Left renal pelvis (tissue), 4 donors: ENCODE measurements at places on chromosomes 3 and 15. TPM values are rescaled to one million over a fixed set of nuclear protein-coding genes. Genes with fewer than 3 reads are reported as not detected.

GRCh38 chr15:41585127-41586047 lies 26.4 kb downstream of the TYRO3 start:
- no peak for DNase-seq

DNA sequence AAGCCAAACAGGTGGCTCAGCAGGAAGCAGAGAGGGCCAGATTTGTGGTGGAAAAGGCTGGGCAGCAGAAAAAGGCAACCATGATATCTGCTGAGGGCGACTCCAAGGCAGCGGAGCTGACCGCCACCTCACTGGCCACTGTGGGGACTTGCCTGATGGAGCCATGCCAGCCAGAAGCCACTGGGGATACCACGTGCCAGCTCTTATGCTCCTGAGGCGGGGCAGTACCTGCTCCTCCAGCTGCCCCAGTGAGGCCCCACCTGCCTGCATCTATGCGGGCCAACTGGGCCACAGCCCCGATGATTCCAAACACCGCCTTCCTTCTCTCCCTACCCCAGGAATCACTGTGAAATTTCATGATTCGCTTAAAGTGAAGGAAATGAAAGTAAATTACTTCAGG lies 22.9 kb upstream of the ARIH1 start:
- DNase-seq, result no peak

- no peak for DNase-seq
Measured at GRCh38 chr15:79265167-79265566, 17.4 kb upstream of the ANKRD34C start.

DNA sequence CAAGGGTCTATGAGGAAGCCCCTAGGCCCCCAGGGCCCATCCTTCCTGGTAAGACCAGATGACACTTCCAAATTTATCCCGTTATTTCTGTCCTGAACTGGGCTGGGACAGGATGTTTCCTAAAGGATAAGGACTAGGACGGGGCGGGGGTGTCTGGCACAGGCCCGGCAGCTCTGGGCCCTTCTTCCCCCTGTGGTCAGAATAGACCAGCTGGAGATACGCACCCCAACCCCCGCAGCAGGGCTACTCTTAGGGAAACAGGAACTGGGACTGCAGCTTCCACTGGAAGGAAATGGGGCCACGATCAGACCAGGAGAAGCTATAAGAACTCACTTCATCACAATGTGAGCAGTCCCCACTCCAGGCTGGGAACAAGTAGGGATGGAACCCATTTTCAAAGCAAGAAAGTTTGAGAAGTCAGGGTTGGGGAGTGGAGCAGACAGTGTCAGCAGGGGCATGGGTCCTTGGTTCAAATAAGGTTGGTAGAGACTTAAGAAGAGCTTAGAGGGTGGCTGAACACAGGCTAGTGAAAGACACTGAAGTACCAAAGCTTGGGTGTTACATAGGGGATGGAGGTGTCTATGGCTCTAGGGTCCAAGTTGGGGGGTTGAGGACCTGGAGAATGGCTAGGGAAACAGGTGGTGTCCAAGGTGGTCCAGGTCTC lies 1.1 kb downstream of the NCKIPSD start:
- DNase-seq, result no peak

DNA sequence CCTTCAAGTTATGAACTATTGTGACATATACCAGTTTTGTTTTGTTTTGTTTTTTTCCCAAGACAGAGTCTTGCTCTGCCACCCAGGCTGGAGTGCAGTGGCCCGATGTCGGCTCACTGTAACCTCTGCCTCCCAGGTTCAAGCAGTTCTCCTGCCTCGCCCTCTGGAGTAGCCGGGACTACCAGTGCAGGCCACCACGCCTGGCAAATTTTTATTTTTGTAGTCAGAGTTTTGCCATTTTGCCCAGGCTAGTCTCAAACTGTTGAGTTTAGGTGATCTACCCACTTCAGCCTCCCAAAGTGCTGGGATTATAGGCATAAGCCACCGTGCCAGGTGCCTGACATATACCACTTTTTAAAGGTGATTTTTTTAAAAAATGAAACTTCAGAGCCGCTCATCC lies 74.6 kb downstream of the ARRDC4 start:
- no peak for DNase-seq

GRCh38 chr3:162365066-162365719 lies 868.6 kb downstream of the OTOL1 start:
- DNase-seq, result no peak

- no peak for DNase-seq
Measured at GRCh38 chr15:56724232-56724631, 9.1 kb downstream of the ZNF280D start.

GOLGA6D gene
- polyA plus RNA-seq, result not detected

GNAI2 gene
- polyA plus RNA-seq, result 248 TPM

- DNase-seq, result no peak
Measured at GRCh38 chr15:38895326-38896255, 331.0 kb upstream of the RASGRP1 start.

MUC20 gene
- 18.1 TPM for polyA plus RNA-seq

GRCh38 chr3:65098400-65098799 lies 410.6 kb upstream of the ADAMTS9 start:
- DNase-seq, result no peak

SLC12A1 gene
- polyA plus RNA-seq, result 779 TPM

GRCh38 chr15:65630760-65631159 lies 9.0 kb downstream of the SLC24A1 start:
- DNase-seq, result no peak

DNA sequence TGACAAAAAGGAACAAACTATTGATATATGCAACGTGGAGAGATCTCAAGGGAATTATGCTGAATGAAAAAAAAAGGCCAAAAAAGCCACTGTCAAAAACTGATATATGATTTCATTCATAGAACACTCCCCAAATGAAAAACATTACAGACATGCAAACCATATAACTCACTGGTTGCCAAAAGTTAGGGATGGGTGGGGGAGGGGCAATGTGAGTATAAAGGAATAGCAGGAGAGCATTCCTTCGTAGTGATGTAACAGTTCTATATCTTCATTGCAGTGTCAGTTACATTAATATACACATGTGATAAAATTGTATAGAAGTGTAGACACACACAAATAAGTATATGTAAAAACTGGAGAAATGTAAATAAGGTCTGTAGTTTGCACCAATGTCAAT lies 12.2 kb downstream of the GBE1 start:
- no peak for DNase-seq

- no peak for DNase-seq
Measured at GRCh38 chr15:67884009-67884408, 44.2 kb upstream of the RNU6-1 start.

GRCh38 chr15:20358779-20359414 lies 182.7 kb downstream of the GOLGA6L6 start:
- no peak for DNase-seq

GRCh38 chr3:143216709-143217182 lies 97.2 kb downstream of the CHST2 start:
- DNase-seq, result no peak
